ENCODE measurements at places on chromosomes 7 and 10.

DNA sequence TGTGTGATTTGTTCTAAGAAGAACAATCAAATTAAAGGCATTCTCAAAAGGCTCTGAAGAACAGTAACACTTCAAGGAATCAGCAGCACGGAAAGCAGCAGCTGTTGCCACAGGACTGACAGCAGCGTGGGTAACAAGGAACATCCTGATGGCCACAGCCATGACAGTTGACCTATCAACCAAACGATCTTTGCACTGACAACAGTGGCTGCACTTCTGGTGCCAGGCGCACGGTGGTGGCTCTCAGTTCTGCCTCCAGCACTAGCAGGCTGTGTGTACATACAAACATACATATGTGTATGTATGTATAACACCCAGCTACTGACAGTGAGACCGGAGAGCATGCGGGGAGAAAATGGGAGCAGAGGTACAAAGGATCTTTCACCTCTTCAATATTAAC is 114.1 kb downstream of the ZFAND4 start:
- DNase-seq: no peak

DNA sequence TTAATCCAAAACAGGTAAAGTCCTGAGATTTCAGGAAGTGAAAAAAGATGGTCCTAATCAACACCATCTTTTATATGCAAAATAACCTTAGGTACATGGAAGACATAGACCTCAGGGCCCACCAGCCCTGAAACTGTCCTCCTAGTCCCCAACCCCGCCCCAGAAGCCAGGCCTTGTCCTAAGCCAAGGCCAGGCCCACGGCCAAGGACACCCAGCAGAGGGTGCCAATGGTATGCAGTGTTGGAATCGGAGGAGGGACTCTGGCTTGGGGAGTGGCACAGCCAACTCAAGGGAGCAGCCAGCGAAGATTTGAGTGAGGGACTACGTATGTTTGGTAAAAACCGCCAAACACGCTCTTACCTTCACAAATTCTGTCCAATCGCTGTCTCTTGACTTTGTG is 96.7 kb downstream of the ZRANB1 start:
- no peak for DNase-seq

DNA sequence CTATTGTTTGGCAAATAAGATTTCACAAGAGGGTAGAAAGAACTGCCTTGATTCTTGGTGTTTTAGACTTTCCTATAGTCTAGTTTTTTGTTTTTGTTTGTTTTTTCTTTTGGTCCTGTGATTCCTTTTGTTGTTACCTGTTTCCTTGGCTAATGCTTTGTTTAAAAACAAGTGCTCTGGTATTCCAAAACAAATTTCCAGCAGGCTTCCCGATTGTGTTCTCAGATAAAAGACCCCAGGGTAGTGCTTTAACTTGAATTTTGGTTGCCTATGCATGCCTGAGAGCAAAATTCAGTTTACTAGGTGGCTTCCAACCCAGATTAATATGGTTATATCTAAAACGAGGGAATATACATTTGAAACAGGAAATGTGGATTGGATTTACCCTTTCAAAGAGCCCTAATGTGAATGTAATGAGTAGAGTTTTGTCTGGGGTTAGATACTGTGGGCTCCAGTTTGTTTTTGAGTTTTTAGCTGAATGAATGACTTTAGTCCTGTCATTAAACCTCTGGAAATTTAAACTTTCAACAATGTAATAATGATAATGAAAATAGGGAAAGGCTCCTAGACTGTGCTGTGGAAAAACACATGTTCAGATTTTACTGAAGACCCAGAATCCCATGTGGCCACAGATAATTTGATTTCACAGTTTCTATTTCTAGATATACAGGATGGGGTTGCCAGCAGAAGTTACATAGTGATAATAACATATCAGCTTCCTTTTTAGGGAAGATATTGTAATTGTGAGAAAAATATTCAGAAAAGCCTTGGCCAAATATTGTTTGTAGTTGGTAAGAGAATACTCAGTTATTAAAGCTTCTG is 23.9 kb downstream of the AUTS2 start:
- no peak for DNase-seq

- DNase-seq: no peak
Measured at GRCh38 chr7:157204134-157204533, 65.4 kb downstream of the UBE3C start.

DNA sequence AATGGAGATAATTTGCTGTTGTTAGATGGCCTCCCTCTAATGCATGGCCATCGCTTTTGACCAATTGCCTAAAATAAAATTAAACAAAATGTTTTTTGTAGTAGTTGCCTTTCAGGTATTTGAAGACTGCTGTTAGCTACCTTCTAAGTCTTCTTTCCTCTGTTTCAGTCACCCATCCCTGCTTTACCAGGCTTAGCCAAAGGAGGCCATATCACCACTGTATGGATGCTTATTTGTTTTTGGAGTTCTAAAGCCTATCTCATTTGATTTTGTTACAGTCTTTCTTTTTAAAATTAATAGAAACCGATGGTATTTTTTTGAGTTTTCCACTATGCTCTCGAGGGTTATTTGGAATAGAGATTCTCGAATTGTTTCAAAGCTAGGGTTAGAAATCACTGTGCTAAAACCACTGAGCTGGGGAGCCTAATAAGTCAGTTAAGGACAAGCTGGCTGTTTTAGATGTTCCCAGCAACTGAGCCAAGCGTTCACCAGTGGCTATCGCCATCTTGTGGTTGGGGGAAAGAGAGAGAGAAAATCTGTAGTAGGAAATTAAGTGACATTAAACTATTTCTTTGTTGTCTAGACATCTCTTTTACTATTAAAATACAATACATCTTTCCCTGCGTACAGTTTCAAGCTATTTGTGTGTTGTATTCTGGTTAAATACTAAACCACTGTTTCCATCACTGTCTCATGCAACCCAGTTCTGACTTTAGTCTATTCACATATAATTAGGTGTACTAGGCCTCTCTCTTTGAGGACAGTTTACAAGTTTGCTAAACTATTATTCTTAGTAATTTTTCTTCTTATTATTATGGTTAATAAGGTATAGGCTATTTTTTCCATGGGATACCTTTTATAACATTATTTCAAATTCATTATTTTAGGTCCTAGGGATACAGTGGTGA is 52.2 kb downstream of the GPR158 start:
- DNase-seq: no peak

- DNase-seq: no peak
Measured at GRCh38 chr7:3089493-3089892, 45.8 kb upstream of the CARD11 start.

DNA sequence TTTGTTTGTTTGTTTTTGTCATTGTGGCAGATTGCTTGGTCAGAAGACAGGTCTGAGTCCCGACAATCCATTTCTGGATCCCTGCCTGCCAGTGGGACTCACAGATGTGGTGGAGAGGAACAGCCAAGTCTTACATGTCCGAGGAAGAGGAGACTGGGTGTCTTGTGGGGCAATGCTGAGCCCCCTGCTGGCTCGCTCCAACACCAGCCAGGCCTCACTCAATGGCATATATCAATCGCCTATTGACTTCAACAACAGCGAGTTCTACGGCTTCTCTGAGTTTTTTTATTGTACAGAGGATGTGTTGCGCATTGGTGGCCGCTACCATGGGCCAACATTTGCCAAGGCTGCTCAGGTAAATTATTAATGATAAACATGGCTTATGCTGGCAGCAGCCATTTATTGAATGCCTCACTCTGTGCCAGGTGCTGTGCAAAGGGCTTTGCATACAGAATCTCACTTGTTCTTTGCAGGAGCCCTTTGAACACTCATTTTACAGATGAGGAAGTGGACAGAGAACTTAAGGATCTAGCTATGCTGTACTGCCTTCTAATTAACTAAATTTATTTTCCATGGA is 33.3 kb downstream of the COX15 start:
- no peak for DNase-seq

DNA sequence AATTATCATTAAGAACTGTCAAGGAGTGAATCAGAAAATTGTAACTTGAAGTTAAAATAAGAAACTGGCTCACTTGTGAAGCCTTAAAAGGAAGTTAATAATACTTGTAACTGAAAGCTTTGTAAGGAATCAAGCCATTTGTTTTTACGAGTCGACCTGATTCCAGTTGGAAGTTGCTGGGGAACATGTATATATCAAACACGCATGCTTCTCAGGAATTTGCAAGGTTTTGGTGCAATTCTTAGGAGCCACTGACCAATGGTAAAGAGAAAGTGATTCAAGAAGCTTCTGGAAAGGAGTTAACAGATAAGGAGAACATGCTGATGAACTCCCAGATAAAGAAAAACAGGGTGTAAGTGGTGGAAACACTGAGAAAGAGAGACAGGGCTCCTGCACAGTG is 56.4 kb downstream of the ETV1 start:
- no peak for DNase-seq

GRCh38 chr7:39700165-39700564 is 76.8 kb downstream of the RALA start:
- no peak for DNase-seq

DNA sequence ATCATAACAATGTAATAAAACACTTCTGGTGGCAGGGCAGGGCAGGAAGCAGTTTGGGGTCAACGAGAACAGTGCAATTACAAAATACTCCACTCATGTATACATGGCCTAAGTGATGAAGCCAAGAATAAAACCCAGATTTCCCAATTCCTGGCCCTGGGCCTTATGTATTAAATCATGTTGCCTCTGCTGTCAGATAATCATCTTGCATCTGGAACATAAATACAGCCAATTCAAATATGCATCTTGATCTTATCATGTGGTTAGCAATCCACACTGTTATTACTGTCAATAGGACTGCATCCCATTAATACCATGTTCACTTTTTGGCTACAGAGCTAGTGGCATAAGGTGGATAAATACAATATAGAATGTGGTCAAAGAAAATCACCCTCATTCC is 186.5 kb upstream of the SLC25A13 start:
- no peak for DNase-seq

- no peak for DNase-seq
Measured at GRCh38 chr7:7157177-7157886, 25.0 kb upstream of the C1GALT1 start.

GRCh38 chr10:17006631-17007417 is 122.8 kb downstream of the CUBN start:
- no peak for DNase-seq

GRCh38 chr10:47269294-47269693 is 30.7 kb upstream of the GDF10 start:
- DNase-seq: no peak

- DNase-seq: no peak
Measured at GRCh38 chr7:1530946-1531262, 402 bp downstream of the MAFK start.

GRCh38 chr7:139869886-139870285 is 40.8 kb downstream of the TBXAS1 start:
- DNase-seq: no peak

DNA sequence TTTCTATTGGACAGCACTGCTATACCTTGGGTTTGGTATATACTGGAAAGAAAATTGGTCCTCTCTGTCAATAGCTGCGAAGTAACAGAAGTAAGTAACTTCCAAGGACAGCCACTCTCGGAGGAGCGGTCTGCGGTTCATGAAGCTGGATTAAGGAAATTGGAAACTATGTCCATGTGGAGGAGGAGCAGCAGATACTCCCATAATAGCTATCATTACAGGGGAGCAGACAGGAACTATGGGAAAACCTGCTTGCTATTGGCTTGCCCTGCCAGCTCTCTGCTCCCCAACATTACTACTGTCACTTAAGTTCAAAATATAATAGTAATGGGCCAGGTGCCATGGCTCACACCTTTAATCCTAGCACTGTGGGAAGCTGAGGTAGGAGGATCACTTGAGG is 83.9 kb upstream of the TRIL start:
- DNase-seq: no peak

DNA sequence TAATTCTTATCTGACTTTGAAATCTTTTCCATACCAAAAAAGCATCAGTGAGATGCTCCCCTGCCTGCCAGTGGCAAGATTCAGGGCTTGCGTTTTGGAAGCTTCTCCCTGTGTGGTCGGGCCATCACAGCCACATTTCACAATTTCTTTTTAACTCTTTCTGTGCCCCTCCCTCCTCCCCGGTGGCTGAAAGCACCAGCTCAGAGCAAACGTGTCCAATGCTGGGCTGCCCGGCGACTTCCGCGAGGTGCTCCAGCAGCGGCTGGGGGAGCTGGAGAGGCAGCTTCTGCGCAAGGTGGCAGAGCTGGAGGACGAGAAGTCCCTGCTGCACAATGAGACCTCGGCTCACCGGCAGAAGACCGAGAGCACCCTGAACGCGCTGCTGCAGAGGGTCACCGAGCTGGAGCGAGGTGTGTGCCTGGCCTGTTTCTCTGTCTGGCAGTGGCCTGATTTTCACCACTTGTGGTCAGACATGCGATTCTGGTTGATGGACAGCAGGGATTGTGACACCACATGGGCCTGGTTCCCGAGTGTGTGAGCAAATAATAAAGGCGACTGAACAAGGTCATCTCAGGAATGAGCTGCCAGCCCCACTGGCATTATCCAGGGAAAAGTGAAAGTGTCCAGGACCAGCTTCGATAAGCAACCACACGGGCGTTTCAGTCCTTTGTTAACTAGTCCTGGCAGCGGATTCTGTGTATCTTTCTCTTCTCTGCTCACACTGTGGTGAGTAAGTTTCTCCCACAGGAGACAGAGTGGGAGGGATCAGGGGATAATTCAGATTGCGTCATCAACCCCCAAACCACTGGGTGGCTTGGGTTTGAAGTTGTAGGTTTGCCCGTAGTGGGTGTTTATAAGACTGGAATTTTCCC is 2.6 kb downstream of the NPTX2 start:
- no peak for DNase-seq

GRCh38 chr7:31084226-31084625 is 32.1 kb downstream of the ADCYAP1R1 start:
- DNase-seq: no peak

DNA sequence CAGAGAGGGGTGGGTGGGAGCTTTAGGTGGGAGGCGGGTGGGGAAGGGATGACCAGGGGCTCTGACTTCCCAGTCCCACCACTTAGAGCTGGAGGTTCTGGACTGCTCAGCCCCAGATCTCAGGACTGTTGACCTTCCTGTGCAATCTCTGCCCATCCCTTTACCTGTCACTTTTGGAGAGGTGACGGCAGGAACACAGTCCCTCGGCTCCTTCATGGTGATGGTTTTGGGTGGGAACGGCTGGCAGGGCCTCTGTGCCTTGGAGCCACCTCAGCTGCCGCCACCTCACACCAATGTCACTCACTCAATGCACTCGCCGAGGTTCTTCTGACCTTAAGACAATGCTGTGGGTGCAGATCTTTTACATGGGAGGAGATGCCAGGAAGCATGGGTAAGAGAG is 49.0 kb downstream of the TMEM270 start:
- no peak for DNase-seq

GRCh38 chr7:55024776-55025175 is 6.0 kb downstream of the EGFR start:
- DNase-seq: no peak

GRCh38 chr7:139871331-139871730 is 42.3 kb downstream of the TBXAS1 start:
- DNase-seq: no peak
